ENCODE measurements at places on chromosomes 5 and 9.
A peak's percentile ranks its signal among the peaks of the same experiment; 100 is the strongest.

GRCh38 chr9:138067613-138068367 lies 190.2 kb downstream of the CACNA1B start:
- DNase-seq: no peak

DNA sequence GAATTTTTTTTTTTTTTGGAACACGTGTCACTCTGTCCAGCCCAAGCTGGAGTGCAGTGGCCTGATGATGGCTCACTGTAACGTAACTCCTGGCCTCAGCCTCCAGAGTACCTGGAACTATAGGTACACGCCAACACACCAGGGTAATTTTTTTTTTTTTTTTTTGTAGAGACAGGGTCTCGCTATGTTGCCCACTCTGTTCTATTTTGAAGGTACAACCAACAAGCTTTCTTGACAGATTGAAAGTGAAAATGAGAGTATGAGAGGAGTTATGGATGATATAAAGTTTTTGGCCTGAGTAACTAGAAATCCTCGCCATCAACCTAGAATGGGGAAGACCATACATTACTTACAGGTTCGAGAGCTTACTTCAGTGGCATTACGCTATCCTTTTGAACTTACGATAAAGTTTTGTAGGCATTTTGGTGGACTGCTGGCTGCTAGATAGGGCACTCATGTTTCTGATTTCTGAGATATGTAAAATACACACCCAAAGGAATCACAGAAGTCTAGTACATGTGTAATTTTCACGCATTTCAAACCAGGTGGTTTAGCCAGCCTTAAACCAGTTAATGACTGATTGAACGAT lies 806 bp upstream of the CDC42SE2 start:
- DNase-seq: peak; percentile 51

- no peak for DNase-seq
These were observed 16.2 kb downstream of the PGGT1B start for GRCh38 chr5:115246361-115246991.

GRCh38 chr5:104016646-104017045 lies 454.1 kb upstream of the NUDT12 start:
- DNase-seq: no peak

- no peak for DNase-seq
These were observed 272.7 kb downstream of the FAM114A2 start for GRCh38 chr5:153765987-153766386.

- no peak for DNase-seq
These were observed 10.5 kb upstream of the TRAF1 start for GRCh38 chr9:120937127-120937526.

DNA sequence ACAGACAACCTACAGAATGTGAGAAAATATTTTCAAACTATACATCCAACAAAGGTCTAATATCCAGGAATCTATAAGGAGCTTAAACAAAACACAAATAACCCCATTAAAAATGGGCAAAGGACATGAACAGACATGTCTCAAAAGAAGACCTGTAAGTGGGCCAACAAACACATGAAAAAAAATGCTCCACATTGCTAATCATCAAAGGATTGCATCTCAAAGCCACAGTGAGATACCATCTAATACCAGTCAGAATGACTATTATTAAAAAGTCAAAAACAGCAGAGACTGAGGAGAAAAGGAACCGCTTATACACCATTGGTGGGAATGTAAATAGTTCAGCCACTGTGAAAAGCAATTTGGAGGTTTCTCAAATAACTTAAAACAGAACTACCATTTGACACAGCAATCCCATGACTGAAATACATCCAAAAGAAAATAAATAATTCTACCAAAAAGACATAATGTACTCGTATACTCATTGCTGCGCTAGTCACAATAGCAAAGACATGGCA lies 39.1 kb upstream of the C5orf63 start:
- DNase-seq: no peak

DNA sequence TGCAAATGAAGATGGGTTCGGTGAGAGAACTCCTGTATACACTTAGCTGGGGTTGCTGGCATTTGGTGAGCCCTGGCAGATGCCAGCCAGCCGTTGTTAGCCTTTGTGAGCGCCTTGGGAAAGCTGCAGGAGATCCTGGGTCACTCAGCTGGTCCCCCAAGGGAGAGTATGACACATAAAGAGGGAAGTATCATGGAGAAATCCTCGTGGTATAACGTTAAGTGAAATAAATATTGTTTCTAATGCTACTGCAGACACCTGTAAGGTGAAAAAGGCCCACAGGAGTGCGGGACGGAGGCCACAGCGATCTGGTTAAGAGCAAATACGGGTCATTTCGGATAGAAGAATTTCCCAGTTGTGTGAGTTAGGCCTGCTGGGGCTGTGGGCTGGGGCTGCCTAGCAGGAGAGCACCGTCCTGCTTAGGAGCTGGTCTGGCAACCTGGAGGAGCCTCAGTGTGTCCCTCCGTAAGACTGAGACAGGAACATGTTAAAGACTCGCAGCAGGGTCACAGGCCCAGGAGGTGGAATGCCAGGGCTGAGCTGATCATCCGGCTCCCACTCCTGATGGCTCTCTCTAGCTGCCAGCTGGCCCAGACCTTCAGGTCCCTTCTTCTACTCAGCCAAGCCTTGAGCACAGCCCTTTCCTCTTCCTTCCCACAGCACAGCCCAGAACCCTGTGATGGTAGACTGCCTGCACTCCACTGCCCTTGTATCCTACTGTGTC lies 4.9 kb downstream of the NKX2-5 start:
- no peak for DNase-seq

- DNase-seq: no peak
These were observed 85.3 kb upstream of the STC2 start for GRCh38 chr5:173413471-173413982.

- DNase-seq: no peak
These were observed 149.5 kb upstream of the PTCH1 start for GRCh38 chr9:95666096-95666784.

GRCh38 chr9:95822583-95823431 lies 52.7 kb upstream of the ERCC6L2 start:
- no peak for DNase-seq

- no peak for DNase-seq
These were observed 1.2 kb downstream of the ENTREP1 start for GRCh38 chr9:69326261-69326660.

DNA sequence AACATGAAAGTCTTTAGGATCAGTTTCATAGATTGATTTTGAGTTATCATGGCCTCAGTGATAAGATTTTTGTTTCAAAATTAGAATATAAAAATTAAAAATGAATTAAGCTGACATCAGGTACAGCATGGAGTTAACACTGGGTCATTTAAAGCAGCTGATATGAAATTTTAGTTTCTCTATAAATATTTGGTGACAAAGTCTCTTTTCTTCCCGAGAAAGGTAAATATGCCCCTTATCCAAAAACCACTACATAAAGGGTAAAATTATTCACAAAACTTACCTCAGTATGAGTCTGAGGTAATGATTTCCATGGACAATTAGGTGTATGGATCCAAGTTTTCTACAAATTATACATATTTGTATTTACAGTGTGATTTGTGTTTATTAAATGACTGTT lies 121.5 kb upstream of the PJA2 start:
- DNase-seq: no peak

DNA sequence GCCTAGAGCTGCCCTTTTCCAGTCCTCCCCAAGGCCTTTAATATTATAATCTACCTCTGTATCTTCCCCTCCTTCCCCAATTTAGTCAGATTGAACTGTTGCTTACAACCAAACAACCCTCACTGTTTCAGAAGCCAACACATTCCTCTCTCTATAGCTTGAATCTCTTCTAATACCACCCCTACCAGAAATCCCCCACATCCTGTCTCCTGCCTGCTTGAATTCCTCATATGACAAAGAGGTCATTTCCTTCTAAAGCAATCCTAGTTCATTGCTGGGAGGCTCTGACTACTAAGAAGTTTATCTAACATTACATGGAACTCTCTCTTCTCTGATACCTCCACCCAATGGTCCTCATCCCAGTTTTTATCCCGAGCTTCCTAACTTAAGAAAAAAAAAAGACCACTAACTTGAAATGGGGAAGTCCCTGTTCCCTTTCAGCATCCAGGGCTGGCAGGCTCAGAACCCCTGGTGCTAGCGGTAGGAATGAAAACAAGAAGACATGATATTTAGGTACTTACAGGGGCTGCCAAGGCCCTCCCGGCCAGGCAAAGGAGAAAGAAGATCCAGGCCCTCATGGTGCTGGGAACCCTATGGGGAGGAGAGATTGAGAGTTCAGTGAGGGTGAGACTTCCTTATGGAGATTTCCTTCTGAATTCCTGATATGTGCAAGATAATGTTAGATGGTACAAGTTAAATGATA lies 11.0 kb downstream of the SPARC start:
- DNase-seq: peak; percentile 46

- DNase-seq: no peak
These were observed 14.4 kb upstream of the PHF19 start for GRCh38 chr9:120891245-120891883.

DNA sequence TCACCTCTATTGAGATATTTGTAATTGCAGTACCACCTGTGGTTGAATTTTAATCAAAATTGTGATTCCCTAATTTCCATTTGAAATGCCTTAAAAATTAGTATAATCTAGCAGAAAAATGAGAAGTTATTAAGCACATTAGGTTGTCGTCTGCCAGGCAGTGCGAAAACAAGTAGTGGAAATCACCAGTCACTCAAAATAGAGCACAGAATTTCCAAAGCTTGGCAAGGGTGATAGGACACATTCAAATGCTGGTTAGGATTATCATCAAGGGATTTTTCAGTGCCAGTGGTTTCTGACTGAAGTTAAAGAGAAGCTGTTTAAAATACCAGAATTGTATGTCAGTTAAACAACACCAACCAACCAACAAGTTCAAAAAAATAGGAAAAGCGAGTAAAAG lies 97.8 kb downstream of the PLK2 start:
- no peak for DNase-seq

DNA sequence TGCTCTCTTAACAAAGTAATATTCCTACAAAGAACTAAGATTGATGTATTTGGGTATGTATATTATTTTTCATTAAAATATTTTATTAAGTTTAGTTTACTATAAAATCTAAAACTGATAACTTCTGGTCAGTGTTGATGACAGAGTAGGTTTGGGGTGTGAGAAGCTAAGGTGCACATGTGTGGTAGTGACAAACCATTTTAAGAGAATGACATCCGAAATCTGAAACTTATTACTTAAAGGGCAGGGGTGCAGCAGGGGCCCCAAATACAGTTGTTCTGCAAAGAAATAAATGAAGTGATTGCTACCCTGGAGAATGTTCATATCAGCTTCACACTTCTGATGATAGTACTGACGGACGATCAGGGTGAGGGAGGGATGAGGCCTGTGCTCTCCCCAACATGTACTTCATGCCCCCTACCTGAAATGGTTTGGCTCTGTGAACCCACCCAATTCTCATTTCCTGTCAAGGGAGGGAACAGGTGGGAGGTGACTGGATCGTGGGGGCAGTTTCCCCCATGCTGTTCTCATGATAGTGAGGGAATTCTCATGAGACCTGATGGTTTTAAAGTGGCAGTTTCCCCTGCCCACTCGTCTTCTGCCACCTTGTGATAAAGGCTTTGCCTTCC lies 125.3 kb upstream of the RFX3 start:
- no peak for DNase-seq

DNA sequence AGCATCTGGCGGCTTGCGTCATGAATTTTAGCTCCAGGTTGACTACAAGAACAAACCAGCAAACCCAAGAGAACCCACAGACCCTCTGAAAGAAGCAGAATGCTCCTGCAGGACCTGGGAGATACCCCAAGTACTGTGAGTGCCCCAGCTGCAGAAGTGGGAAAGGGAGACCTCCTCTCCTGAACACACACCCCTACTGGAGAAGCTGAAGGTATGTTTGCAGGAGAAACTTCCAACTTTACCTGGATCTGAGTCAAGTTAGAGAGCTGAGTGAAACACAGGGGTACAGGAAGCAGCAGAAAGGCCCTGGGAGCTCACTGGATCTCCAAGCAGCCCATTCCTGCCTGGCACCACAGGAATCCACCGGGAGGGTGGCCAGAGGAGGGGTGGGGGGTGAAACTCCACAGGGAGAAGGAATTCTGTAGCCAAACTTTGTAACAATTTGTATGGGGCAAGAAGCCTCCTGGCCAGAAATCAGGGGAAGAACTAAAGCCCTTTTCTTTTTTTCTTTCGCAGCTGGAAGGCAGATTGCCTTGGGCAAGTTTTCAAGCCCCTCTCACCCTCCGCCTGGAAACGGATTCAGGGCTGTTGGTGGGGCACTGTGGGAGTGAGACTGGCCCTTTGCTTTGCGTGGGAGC lies 576.2 kb downstream of the BNC2 start:
- no peak for DNase-seq

- no peak for DNase-seq
These were observed 173.0 kb downstream of the HINT1 start for GRCh38 chr5:130992095-130992494.

DNA sequence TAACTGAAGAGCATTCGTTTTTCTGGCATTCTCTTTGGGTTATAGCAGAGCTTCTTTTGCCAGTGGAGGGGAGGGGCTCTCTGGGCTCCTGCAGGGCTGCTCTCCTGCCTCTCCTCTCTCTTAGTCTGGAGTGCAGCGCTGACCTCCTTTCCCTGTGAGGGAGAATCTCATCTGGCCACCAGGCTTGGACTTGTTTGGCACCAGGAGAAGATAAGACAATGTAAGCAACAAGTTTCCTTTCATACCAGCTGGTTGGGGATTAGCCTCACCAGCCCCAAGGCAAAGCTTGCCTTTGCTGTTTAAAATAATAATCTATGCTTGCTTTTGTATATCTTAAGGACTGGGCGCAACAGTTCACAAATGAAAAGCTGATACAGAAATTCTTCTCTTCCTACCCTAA lies 196.4 kb downstream of the TLE4 start:
- no peak for DNase-seq

DNA sequence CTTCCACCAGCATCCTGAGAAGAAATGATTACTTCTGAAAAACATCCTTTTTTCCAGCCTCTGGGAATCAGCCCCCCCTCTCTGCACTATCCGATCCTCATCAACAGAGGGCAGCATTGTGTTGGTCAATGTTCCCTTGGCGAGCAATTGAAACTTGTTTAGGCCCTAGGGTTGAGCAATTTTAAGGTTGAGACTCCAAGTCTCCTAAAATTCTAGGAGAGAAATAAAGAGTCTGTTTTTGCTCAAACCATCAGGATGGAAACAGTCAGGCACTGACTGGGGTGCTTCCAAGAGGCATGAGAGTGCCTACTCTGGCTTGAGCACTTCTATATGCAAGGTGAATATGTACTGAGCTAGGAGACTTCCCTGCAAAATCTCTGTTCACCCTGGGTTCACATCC lies 12.4 kb upstream of the CYFIP2 start:
- DNase-seq: peak; percentile 16

GRCh38 chr5:150035139-150035895 lies 34.8 kb downstream of the HMGXB3 start:
- DNase-seq: no peak

Data from SW 1271 (cell line).